Activated CD4-positive, CD25-positive, alpha-beta regulatory T cell treated with anti-CD3 and anti-CD28 coated beads, Interleukin-2, amount 50 U/mL, for 72 hours (primary cell): ENCODE measurements at places on chromosomes 6 and 20.

DNA sequence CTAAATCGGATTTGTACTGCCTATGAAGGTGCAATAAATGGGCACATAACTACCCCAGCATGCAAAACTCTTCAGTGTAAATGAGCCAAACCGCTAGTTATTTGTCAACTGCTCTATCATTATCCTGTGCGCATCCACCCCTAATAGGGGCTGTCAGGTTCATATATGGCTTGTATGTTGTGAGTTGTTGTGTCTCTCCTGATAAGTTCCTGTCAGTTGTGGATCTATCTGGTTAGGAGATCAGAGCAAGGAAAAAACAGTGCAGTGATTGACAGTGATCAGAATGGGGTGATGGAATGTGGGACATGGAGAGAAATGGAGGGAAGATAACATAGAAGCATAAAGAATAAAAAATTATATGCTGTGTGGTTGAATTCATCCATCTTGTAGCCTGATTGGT, 686.9 kb upstream of the ID4 start:
- DNase-seq = no peak

DNA sequence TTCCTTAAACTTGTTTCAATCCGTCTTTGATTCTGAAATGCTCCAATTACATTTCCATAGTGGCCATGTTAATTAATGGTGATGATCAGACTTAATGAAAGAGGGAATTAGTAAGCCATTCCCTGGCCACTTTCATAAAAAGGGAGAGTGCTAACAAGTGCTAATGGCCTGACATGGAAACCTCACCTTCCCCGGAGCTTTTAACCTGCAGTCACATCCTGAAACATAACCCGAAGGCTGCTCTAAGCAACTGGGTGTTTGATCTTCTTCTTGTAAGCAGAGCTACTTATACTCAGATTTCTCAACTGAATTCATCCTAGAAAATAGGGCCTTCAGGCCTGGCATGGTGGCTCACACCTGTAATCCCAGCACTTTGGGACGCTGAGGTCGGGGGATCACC, 67.1 kb upstream of the ZMYND8 start:
- no peak for DNase-seq

DNA sequence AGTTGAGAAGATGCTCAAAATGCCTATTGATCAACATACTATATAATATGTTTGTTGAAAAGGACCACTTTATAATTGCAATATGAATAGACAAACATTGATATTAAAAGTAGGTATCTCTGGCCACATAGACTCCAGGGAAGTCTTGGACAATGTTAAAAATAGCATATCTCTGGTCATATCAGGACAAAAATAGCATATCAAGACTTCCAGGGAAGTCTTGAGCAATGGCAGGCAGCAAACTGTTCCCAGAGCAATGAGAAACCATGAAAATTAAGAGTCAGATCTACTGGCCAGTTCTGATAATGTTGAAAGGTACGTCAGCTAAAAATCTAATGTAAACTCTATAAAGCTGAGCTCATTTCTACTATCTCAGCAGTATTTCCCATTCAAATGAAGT, 1130.3 kb upstream of the CITED2 start:
- DNase-seq = no peak

- no peak for DNase-seq
Measured at GRCh38 chr6:158048589-158048988, 66.9 kb downstream of the SYNJ2 start.

GRCh38 chr6:14707276-14707675, 538.6 kb upstream of the JARID2 start:
- DNase-seq = no peak

DNA sequence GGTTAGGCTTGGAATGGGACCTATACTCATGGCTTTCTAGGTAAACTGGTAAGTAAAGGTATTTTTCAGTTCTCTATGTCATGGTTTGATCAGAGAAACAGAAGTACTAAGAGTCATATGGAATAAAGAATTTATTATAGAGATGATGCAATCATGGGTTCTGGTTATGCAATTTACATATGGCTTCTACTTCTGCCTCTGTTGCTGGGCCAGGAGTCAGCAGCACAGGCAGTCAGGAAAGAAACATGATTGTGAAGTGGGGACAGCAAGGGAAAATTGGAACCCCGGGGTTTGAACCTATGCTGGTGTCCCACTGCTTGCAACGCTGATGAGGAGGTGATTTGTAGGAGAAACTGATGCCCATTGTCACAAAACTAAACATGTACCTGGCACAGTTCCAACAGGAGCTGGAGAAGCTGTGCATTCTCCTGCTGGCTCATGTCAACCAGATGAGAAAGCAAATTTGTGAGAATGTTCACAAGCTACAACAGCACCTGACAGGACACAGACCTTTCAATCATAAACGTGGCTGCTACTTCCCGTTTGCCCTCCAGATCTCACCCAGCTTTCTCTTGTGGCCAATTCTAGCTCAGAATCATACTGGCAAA, 887.1 kb downstream of the TFAP2A start:
- no peak for DNase-seq

GRCh38 chr6:167356874-167357273, 32.0 kb downstream of the TTLL2 start:
- DNase-seq = no peak

DNA sequence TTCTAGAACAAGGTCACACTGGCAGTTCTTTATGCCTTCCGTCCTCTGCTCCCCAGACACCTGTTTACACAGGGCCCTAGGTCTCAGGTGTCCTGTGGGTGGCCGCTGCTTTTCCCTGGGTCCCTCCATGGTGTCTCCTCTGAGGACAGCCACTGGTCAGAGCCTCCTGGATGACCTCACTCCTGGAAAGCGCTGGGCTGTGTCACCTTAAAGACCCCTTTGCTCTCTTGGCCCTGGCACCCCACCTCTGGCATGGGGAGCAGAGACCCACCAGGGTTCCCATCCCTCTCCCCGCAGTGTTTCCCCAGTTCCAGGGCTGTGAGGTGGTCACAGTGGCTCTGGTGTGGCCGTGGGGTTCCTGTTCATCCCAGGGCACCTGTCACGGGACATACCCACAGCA, 33.9 kb downstream of the NTSR1 start:
- DNase-seq = no peak

DNA sequence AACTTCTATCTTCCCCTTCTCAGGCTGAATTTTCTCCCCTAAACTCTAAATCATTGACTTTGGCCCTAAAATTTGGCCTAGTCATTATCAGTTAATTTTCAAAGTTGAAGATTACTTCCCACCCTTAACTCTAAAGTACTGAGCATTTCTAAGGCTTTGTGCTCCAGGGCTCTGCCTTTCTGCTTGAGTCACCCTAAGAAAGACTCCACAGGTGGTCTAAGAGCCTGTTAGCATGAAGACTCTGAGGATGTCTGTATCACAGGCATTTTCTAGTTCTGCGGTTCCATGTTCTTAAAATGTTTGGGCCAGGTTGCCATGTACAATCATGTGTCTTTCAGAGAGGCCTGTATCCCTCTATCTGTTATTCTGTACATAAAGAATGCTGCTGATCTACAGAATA, 808.1 kb upstream of the MANEA start:
- DNase-seq = no peak

DNA sequence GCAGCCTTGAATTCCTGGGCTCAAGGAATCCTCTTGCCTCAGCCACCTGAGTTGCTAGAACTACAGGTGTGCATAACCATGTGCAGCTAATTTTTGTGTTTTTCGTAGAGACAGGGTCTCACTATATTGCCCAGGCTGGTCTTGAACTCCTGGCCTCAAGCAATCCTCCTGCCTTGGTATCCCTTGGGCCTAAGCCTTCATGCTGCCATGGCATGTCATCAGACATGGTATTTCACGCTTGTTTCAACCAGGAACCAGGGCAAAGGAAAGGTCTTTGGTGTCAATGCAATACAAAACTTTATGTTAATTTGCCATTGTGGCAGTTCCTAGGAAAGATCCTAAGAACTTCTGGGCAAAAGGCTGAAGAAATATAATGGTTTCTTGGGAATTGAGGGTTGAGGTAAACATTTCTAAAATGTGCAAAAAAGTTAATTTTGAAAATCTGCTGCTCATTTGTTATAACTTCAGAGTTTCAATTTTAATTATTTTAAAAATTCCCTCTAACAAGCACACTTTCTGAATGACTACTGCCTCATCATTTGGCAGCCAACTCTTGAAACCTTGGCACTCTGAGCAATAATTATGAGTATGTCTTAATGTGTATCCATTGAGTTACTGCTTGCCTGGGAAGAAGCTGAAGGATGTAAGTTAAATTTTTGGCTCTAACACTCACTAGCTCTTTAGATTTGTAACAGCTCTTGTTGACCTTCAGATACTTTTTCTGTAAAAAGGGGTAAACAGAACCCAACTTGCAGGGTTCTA, 154.1 kb downstream of the GJA10 start:
- no peak for DNase-seq

DNA sequence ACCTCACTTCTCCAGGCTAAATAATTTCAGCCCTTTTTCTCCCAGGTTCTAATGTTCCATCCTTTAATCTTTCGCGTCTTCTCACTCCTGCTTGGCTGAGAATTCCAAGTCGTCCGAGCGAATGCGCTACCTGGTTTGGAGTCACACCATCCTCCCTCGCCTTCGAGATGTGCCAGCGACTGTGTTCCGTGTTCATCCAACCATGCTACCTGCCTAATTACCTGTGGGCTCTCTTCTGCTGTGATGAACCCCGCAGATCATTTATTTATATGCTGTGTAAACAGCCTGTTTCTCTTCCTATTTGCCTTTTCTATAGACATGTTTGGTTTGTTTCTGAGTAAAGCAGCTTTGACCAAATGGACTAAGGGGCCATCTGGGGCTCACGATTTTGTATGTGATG, 83.5 kb upstream of the TMEM181 start:
- DNase-seq = no peak

DNA sequence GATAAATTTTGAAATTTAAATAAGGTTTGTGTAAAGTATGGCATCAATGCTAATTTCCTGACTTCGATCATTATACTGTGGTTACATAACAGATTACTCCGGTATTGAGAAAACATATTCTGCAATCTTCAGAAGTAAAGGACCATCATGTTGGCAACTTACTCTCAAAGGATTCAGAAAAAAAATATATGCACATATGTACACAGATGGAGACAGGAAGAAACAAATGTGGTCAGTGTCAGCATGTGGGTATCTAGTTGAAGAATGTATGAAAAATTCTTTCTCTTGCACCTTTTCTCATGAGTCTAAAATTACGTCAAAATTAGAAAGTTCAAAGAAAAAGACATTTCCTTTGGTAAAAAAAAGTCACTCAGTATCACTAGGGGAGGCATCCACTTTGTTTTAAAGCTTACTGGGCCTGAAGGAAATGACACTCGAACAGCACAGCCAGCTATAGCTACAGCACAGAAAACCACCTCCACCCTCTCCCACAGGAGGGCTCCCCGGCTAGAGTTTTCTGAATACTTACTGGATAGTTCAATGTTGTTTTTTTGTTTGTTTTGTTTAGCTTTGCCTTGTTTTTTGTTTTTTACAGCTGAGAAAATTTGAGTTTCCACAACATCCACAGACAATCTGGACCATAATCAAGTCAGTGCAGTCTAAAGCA, 317.2 kb upstream of the AGPAT4 start:
- DNase-seq = no peak

DNA sequence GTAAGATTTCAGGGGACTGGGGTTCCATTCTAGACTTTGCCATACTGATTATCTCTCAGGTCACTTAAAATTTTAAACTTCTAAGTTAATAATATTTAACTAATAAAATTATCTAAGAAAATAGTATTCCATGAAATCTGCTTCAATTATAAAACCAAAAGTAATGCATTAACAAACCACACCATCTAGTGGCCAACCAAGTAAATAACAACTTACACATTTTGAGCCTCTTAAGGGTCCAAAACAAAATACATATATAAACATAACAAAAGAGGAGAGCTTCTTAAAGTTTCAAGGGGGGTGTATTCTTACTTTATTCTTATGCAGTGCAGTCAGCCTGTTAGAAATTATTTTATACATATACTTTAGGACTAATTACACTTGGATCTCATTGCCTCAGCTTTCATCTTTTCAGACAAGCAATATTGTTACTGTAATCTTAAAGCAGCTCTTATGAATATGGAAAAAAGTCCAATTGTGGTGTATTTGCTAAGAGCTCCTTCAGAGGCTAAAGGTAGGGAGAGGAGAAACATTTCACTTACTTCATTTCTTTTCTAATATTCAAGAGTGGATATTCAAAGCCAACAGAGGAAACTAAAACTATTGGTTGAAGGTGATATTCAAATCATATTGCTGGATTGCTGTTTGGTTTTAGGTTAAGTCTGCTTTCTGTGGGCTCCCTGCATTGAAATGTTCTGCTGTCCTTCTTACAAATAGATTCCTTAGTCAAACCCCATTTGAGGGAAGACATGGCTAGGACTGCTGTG, 199.7 kb upstream of the SIM1 start:
- no peak for DNase-seq

DNA sequence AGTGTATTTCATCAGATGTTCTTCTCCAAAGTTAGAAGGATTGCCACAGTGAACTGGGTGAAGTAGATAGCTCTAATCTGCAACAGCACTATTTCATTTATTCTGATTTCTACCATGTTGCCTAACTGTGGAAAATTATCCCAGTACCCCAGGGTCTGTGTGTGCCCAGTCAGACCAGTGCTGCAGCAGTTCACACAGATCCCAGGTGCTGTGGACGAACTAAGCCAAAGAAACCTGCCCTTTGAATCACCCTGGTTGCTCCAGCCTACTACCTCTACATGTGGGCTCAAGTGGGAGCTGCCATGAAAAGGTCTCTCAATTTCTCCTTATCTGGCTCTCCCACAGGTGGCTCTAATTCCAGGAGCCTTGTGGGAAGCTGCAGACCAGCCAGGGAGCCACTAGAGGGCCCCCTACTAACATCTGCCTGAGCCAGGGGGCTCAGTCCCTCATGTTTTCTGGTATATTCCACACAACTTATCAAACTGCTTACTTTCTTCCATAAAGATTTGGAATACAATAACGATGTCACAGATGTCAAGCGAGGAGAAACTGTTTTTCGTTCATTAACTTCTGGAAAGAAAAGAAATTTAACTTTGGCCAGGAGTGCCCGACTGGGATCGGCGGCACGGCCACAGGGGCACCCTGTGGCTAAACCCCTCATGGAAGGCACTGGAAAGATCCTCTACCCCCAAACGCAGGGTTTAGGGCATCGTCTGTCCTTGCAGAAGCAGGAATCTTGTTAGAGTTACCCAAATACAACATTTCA, 31.6 kb upstream of the LY86 start:
- DNase-seq = no peak
